Stimulated activated naive CD8-positive, alpha-beta T cell treated with anti-CD3 and anti-CD28 coated beads, Interleukin-15, Interleukin-2, amounts not matched to agents 100 U/mL and 50 U/mL, for 24 hours (primary cell): ENCODE measurements at places on chromosomes 3 and 15.

DNA sequence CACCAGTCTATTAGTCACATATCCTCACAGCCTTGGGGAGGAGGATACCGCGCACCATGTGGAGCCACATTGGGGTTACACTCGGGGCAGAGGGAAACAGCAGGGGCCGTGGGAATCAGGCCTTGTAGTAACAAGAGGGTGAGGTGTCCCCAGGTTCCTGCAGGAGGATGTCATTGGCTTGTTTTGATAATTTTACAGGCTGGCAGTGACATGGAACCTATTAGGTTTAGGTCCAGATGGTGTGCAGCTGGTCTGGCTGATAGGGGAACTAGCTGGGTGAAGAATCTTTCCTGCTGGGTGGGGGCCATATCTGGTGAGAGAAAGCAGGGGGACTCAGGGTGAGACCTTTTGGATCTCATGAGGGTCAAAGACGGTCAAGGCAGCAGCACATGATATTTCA is 9.8 kb upstream of the MEF2A start:
- no peak for DNase-seq

GRCh38 chr15:31268108-31268501 is 58.5 kb upstream of the KLF13 start:
- DNase-seq = no peak

GRCh38 chr3:159818997-159819500 is 169.6 kb upstream of the IL12A start:
- DNase-seq = no peak

GRCh38 chr3:173800154-173800553 is 402.6 kb downstream of the NLGN1 start:
- no peak for DNase-seq

GRCh38 chr3:112375117-112375516 is 42.2 kb downstream of the CD200 start:
- no peak for DNase-seq

GRCh38 chr3:142693136-142693853 is 30.5 kb upstream of the TRPC1 start:
- no peak for DNase-seq

DNA sequence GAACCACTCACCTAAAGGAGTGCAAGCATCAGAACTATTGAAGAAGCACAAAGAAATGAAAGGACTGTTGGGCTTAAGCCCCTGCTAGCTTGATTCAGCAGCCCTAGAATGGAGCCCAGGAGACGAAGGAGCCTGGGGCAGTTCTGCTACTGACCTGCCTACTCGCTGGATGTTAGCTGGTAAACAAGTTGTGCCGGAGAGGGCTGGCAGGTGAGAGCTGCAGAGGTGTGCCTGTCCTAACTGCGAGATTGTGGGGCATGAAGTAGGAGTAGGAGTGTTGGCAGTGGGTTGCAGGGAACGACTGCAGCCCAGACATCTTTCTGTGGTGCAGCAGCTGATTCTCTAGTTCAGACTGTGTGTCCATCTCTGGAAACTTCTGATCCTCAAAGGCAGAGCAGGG is 75.2 kb upstream of the GSK3B start:
- DNase-seq = no peak
